ENCODE measurements at places on chromosomes 4 and X. TPM values are rescaled to one million over a fixed set of nuclear protein-coding genes. Genes with fewer than 3 reads are reported as not detected.

Gene RAI2
- total RNA-seq = 0.29 TPM

Gene RADX
- 12.0 TPM for total RNA-seq

Gene ACE2
- not detected for total RNA-seq

Gene LPAR4
- not detected for total RNA-seq

Gene RNF128
- total RNA-seq = not detected

Gene NPY5R
- total RNA-seq = not detected

Gene UGT2B11
- not detected for total RNA-seq

Gene CCKAR
- total RNA-seq = not detected

Gene ARFIP1
- 9.0 TPM for total RNA-seq

Gene NPY2R
- not detected for total RNA-seq

Gene ANXA10
- total RNA-seq = not detected

Data from activated naive CD4-positive, alpha-beta T cell treated with anti-CD3 and anti-CD28 coated beads, Interleukin-2, amount 50 U/mL, for 72 hours (primary cell).